ENCODE measurements at places on chromosomes 3 and 15.
A peak's percentile ranks its signal among the peaks of the same experiment; 100 is the strongest.

- no peak for DNase-seq
Measured at GRCh38 chr3:127204841-127205582, 12.1 kb downstream of the PRR23E start.

DNA sequence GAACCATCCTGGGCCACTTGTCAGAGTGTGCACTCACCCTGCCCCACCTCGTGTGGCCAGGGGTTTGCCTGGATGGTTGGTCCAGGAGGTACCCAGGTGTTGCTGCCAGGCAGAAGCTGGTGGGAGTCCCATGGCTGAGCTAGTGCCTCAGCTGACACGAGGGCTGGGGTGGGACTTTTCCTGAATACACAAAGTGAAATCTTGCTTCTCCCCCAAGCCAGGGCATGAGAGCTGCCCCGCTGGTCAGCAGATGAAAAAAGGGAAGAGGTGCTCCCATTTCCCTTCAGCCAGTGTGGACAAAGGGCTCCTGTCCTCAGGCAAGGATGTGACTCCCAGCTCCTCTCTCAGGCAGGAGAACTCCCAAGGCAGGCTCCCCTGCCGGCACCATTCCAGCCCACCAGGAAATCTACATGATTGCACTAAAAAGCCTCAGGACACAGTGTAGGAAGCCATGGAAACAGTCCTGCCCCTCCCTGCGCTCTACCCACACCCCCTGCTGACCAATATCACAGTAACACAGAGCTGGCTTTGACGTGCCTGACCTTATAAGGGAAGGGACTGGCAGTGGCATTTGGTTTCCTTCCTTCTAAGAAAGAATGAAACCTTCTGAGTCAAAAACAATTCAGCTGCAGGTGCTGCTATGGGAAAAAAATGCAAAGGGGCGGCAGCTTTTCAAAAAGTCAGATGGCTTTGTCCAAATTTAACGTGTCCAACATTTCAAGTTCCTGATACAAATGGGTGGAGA lies 33.9 kb downstream of the MYO5C start:
- DNase-seq, result peak; percentile 78

- DNase-seq, result no peak
Measured at GRCh38 chr3:194092881-194093301, 43.1 kb upstream of the HES1 start.

DNA sequence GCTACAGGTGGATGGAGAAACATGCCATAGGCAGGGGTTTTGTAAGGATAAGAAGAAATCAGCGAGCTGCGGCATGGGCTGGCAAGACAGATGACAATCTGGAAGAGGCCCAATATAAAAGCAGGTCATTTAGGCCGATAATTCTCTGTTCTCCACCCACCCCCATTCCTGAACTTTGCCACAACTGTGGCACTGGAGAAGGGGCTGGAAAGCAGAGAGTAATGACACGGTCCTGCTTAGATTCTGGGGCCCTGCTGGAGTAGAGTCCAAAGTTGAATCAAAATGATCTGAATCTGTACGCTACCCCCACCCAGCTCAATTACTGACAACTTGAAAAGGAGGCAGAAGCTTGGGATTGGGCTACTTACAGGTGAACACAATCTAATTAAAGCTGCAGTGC lies 18.4 kb upstream of the BUB1B start:
- DNase-seq, result no peak

DNA sequence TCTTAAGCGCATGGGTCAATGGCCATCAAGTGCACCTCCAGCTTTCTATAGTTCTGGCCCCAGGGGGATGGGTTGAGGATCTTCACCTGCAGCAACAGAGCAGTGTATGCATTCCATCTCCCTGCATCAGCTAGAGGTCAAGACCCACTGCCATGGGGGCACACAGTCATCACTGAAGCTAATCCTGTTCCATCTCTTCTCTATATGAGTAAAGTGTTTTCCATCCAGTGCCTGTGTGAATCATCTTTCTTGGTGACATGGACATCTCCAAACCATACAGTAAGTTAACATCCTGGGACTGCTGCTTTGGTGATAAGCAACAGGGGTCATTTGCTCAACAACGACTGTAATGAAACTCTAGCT lies 4.4 kb upstream of the ENTPD3 start:
- DNase-seq, result no peak

DNA sequence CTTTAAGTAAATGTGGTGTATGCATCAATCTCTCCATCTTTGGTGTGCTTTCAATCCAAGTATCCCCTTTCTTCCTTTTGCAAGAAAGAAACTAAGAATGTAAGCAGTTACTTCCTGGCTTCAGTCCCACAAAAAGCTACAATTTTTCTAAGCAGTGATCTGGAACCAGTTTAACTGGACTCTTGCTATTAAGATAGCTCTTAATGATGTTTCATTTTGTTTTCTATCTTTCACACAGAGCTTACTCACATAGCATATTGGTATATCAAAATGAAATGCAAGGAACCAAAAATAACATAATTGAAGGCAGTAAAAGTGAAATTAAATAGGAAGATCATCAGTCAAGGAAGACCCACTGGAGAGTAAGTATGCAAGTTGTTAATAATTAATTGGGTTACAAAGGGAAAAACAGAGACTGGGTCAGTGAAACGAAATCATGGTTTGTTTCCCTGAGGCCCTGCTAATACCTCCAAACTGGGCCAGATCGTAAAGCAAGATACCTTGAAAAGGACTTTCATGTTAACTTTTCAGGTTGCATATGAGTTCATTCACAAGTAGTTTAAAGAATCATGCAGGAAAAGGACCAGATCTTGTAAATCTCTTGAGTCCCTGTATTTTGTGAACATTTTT lies 41.9 kb downstream of the GPR160 start:
- no peak for DNase-seq

DNA sequence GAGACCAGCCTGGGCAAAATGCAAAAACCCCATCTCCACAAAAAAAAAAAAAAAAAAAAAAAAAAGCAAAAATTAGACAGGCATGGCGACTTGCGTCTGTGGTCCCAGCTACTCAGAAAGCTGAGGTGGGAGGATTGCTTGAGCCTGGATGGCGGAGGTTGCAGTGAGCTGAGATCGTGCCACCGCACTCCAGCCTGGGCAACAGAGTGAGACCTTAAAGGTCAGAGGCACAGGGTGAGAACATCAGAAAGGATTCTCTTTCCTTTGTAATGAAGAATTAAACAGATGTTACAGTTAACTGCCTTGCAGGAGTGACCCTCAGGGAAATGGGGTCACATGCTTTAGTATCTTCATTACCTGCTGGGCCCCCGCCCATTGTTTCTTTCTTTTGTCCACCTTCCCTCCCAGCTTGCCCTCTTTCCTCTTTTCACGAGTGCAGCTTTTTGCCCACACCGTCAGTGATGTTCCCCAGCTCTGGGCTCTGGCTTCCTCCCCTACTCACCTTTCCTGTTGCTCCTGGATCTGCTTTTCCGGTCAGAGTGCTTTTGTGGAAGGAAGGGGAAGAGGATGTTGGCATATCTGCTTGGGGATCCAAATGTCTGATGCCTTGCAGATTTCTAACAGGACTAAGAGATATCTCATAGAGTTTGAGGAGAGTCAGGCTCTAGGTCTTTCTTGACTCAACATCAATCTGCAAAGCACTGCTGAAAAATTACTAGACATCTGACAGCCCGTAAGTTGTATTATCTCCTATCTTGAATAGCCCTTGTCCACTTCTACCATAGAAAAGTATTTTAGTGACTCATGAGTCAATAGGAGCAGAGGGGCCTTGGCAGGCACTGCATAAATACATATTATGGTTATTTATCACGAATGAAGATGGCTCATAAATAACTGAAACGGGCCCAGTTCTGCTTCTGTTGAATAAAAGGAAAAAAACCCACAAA lies 35.6 kb upstream of the NDUFB4 start:
- DNase-seq, result no peak

- DNase-seq, result no peak
Measured at GRCh38 chr3:113825090-113825489, 13.5 kb upstream of the GRAMD1C start.

DNA sequence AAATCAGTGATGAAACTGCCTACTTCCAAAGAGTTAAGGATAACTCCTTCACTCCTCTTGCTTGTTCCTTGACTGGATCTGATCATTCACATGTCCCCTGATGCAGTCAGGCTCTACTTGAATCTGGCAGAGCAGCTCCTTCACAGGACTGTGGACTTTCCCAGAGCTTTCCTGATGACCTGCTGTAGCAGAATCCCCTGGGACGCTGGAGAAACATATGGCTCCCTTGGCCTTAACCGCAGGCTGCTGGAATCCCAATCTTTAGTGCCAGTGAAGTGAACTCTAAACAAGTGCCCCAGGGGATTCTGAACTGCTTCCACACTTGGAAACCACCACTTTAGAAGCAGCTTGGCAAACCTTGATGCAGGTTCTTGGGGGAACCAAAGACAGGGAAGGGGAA lies 217.8 kb downstream of the CHST2 start:
- DNase-seq, result no peak

DNA sequence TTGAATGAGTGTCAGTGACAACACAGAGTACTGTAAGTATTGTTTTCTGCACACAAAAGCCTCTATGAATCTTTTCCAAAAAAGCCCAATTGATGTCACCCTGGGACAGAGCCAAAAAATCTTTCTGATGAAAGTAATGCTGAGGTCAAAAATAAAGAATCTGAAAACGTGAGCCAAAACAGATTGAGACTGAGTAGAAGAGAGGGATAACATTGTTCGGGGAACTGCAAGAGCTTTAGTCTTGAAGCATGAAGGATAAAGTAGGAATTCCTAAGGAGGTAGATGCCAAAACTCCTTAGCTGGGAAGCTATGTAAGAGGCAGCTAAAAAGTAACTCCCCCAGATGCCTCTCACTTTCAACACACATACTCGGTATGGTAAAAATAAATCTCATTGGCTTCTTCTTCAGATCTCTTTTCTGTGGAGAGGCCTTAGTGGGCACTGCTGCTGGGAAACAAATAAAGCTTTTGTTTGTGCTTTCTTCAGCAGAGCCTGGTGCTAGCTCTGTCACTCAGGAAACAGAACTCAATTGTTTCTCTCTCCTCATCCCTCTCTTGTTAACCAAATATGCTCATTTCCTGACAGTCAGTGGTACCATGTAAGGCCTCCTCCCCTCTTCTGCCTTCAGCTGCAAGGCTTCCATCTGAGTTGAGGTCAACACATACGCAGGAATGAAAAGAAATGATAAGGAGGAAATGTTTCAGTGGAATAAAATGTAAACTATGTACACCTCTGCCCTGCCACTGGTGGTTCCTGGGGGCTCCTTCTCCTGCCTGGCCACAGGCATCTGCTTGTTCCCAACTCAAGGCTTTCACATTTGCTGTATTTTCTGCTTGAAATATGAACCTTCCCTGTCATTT lies 58.1 kb downstream of the CD200 start:
- no peak for DNase-seq

- DNase-seq, result no peak
Measured at GRCh38 chr3:24487325-24488262, 7.1 kb downstream of the THRB start.

DNA sequence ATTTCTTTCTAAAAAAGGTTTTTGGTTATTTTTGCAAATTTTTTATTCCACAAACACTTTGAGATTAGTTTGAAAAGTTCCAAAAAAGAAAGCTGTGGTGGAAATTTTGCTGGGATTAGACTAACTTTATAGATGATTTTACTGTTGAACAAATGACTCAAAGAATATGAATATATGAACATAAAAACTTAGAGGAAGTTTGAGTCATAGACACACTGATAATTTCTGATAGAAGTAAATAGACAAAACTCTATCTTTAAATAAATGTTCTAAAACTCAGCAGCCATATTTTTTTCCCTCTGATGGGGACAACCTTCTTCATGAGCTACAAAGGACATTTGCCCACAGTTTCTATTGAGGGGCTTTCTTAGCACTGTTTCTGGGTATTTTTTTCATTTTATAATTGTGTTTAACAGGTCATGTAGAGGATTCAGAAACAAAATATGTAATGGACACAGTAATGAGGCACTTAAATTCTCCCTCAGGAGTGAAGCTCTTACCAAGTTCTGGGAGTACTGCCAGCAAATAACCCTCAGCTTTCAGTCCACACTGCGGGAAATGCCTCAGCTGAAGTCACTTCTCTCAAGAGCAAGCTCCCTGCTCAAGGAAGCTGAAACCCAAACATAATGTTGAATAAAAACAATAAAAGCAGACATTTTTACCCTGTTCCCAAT lies 157.6 kb downstream of the NFKBIZ start:
- no peak for DNase-seq

DNA sequence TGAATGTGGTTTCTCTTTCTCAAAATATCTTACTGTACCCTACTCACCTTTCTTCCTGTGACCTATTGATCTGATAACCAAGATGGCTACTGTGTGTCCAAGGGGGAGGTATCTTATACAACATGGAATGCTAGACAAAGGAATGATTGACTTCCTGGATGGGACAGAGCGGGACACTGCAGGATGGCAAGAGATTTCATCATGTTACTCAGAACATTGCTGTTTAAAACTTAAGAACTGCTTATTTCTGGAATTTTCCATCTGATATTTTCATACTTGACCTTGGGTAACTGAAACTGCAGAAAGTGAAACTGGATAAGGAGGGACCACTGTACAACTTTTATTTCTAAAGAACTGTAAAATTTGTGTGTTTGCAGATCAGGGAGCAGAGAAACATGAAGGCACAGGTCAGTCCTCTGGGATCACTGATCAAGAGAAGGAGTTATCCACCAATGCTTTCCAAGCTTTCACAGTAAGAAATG lies 18.5 kb downstream of the CNOT10 start:
- no peak for DNase-seq

DNA sequence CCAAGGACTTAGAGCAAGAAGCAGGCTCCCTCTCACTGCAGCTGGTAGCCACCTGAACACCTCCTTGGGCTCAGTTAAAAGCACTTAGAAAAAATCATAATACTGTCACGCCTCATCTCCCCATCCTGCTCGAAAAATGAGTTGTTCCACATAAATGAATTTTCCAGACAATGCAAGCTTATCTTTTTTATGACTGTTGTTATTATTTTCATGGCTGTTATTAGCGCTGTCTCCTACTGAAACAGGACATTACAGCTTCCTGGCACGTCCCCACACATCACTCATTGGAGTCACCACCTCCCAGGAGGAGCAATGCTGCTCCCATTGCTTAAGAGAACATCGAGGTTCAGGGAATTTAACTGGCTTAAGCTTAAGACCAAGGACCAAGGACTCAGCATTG lies 26.5 kb downstream of the CCDC33 start:
- DNase-seq, result no peak
